ENCODE measurements at places on chromosomes 6 and 20. TPM values are rescaled to one million over a fixed set of nuclear protein-coding genes. Genes with fewer than 3 reads are reported as not detected.

MED20 gene
- 25.1 TPM for total RNA-seq

MYMX gene
- not detected for total RNA-seq

RNF217 gene
- 54.9 TPM for total RNA-seq

HSPA12B gene
- total RNA-seq: 11.5 TPM

DUSP15 gene
- 10.4 TPM for total RNA-seq

All from mesothelial cell of epicardium (in vitro differentiated cells).